Fibroblast of upper back skin (primary cell): ENCODE measurements at places on chromosomes 5 and 9.
A peak's percentile ranks its signal among the peaks of the same experiment; 100 is the strongest.

- DNase-seq: no peak
Measured at GRCh38 chr9:89919171-89919681, 314.4 kb downstream of the GADD45G start.

GRCh38 chr9:37531699-37532098, 44.5 kb downstream of the FBXO10 start:
- DNase-seq: no peak

DNA sequence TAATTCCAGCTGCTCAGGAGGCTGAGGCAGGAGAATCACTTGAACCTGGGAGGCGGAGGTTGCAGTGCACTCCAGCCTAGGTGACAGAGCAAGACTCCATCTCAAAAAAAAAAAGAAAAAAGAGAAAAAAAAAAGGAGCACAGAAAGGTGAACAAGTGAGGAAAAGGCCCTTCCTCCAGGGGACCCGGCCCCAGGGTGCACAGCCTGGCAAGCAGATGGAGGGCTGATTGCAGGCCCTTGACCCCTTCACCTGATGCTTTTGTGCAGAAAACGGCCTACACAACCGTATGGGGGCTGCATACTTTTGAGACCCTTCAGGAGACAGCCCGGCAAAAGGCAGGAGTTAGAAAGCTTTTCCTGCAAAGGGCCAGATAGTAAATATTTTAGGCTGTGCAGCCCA, 33.9 kb downstream of the HRH2 start:
- DNase-seq: no peak

DNA sequence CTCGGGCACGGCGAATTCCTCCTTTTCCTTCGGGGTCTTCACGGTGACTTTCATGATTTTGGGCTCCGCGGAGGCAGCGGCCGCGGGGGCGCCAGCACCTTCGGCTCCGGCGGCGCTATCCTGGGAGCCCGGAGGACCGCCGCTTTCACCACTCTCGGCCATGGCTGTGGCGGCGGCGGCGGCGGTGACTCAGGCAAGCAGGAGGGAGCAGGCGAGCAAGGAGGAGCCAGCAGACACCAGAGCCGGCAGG, 315 bp downstream of the UBQLN1 start:
- DNase-seq: peak; percentile 72

DNA sequence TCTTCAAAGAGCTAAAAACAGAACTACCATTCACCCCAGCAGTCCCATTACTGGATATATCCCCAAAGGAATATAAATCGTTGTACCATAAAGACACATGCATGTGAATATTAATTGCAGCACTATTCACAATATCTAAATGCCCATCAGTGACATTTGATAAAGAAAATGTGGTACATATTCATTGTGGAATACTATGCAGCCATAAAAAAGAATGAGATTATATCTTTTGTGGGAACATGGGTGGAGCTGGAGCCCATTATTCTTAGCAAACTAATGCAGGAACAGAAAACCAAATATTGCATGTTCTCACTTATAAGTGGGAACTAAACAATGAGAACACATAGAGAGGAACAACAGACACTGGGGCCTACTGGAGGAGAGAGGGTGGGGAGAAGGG, 38.7 kb downstream of the FCHO2 start:
- DNase-seq: no peak

GRCh38 chr5:58224661-58225060, 235.2 kb downstream of the PLK2 start:
- no peak for DNase-seq

DNA sequence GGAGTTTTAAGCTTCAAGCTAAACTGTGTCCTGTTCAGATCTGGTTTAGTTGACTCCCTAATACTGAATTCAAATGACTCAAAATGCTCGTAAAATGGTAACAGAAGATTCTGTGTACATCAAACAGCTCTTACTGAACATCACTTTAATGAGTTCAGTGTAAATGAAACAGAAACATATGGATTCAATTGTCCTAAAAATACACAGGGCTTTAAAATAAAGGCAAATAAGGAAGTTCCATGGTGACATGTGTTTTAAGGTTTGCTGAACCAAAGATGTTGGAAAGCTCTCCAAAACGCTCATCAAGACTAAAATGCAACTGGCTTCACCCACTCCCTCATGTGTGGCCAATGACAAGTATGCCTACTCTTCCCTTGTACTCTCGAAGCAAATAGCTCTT, 340.0 kb upstream of the PIK3R1 start:
- DNase-seq: peak; percentile 34

DNA sequence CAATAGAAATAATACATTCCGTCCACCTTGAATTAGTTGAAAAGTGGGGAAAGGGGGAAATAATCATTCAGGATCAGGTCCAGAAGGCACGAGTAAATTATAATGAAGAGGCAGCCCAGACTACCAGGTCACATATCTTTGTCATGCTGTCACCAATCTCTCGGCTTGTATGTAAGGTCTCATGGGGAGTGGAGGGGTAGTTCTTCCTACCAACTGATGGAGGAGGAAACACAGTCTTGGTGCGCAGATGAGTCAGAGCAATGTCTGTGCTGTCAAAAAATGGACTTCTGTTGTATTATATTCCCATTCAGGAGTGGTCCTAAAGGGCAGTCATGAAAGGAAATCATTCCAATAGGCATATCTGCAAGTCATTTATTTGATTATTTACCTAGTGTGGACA, 164.2 kb upstream of the PTGER4 start:
- DNase-seq: no peak

GRCh38 chr9:80883426-80883825, 805.9 kb downstream of the TLE1 start:
- no peak for DNase-seq

DNA sequence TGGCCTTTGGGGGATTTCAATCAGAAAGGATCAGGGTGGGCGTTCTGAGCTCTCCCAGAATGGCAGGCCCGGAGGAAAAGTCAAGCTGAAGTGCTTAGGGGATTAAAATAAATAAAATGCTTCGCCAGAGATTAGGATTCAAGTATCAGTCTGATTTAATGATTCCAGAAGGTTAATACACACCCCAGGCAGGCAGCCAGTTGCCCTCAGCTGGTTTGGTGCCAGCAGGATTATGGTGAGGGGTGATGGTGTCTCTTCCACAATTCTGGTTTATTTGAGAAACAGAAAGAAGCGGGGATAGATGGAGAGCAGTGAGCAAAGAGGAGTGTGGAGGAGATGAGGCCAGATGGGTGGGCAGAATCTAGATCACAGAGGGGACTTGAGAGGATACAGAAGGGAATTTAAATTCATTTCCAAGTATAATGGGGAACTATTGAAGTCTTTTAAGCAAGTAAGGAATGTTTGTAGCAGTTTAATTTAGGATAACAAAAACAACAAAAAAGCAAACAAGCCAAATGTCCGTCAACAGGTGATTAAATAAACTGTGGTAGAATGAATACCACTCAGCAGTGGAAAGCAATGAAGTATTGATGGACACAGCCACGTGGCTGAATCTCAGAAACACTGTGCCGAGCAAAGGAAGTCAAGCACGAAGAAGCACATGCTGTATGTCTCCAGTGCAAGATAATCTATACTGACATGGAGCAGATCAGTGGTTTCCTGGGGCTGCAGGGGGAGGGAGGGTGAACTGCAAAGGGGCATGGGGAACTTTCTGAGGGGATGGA, 297.7 kb downstream of the MSX2 start:
- DNase-seq: no peak

- no peak for DNase-seq
Measured at GRCh38 chr5:57405984-57406383, 76.6 kb downstream of the ACTBL2 start.

- DNase-seq: no peak
Measured at GRCh38 chr9:105436783-105437182, 11.1 kb upstream of the FSD1L start.

DNA sequence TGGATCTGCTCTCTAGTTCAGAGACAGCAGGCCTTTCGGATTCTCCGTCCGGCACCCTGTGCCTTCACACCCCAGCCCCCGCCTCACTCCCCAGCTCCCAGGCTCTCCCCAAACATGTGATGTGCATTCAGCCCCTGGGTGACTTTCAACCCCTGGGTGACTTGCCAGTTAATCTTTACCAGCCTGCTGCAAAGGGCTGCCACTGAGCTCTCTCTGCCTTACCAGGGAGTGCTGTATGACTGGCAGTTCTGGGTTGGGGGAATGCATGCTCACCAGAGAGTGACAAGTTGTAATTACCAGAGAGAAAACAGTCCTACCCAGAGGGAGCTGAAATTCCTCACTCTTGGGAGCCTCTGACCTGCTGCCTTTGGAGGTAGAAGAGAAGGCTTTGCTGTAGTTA, 4.9 kb upstream of the ADRA1B start:
- no peak for DNase-seq

GRCh38 chr5:168303393-168304025, 12.1 kb downstream of the WWC1 start:
- no peak for DNase-seq

DNA sequence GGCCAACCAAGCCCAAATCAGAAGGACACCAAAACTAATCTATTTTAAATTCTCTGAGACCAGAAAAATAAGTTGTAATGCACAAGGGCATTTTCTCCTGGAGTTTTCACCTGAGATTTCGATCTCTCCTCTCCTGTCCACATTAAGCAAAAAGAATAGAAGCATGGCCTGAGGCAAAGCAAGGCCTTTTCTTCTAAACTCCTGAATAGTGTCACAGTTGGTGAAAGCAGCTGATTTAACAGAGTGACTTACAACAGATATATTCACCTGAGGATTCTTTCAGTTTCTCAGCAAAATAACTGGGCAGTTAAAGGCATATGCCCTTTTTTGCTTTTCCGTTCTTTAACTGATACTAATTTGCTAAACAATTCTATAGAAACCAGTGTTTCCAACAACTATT, 547.7 kb downstream of the EFNA5 start:
- DNase-seq: no peak

- DNase-seq: no peak
Measured at GRCh38 chr5:83614841-83615240, 105.8 kb downstream of the HAPLN1 start.

DNA sequence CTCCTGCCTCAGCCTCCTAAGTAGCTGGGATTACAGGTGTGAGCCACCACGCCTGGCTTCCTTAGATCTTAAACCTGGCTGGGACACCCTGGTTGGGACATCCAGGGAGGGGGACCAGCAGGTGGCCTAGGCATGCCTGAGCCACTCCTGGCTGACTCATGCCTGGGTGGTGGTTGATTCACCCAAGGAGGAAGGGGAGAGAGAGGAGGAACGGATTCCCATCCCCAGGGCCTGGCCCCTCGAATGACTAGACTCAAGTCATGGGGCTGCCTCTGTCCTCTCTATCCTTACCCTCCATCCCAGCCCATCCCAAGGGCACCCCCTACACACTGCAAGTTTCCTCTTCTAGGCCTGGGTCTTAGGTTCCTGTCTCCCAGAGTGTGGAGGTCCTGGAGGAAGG, 12.7 kb downstream of the EEIG1 start:
- DNase-seq: peak; percentile 71

DNA sequence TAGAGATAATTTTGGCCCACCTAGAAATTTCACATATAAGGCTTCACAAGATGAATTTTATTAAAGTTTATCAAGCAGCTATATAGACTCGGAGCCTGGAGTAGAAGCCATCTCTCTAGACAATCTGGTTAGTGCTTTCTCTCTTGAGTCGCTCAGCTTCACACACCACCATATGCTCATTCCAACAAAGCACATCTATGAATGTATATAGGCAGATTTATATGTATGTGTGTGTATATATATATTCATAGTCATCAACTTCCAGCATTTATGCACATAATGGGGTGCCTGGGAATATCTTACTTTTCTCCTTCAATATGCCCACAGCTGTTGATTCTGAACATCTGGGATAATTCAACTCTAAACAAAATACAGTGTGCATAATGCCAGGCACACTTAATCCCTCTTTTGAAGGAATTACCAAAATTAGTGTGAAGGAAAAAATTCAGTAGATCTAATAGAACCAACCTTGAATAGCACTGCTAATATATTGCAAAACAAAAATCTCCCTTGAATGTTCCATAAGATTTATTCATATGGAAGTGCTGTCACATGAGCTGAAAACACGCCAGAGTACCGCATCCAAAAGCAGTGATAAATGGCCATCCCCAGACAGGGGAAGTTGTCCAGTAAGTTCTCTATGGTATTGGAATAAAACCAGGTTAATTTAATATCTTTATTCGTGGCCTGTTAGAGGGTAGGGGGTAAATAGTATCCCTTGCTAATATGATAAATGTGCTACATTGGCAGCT, 56.0 kb upstream of the MOCS2 start:
- DNase-seq: peak; percentile 59

GRCh38 chr9:87282538-87282937, 215.1 kb upstream of the DAPK1 start:
- peak; percentile 57 for DNase-seq

DNA sequence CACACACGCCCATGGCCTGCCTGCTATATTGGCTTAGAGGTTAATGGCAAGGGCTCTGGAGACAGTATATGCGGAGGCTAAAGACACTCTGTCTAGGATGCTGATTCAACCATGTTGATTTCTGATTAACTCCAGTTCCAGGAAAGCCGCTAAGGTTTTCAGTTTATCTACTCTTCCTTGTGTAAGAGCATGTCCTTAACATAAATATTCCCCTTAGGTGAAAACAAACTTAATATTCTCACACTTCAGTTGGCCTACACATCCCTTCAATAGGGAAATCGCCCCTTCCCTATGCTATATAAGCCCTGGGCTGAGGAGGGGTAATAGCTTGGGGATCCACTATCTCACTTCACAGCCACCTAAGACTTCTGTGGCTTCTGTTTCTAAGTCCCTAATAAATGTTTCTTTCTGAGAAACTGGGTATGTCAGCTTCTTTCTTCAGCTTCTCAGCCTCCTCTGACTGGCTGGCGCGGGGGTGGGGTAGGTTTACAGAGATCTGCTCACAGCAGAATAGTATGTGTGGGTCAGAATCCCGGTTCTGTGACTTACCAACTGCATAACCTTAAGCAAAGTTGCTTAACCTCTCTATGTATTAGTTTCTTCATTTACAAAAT, 4.3 kb upstream of the GPX3 start:
- DNase-seq: no peak

DNA sequence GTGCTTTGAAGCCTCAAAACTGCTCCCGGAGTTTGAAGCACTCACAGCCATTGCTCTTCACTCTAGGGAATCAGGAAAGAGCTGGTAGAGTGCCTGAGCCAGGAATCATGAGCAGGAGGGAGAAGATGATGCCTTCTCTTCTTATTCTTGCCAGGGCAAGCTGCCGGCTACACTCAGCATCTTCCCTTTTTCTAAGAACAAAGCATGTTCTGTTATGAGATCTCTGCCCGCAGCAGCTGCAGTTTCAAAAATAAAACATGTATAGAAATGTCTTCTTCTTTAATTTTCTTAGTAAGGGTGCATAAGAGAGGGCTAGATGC, 57.9 kb upstream of the RICTOR start:
- no peak for DNase-seq

- DNase-seq: peak; percentile 90
Measured at GRCh38 chr5:149433524-149434131, 54.5 kb upstream of the IL17B start.
